Fibroblast of skin of scalp (primary cell): ENCODE measurements at places on chromosomes 7 and 10.

GRCh38 chr7:128104108-128104742 is 73.0 kb upstream of the LRRC4 start:
- DNase-seq, result peak; percentile 36

- DNase-seq, result peak; percentile 26
These were observed 121.6 kb downstream of the EGFR start for GRCh38 chr7:55140221-55140940.

- DNase-seq, result no peak
These were observed 24.4 kb downstream of the RHOBTB1 start for GRCh38 chr10:60919551-60919950.

- DNase-seq, result no peak
These were observed 84.2 kb upstream of the AGBL3 start for GRCh38 chr7:134902058-134902457.
